Fibroblast of skin of right quadriceps (primary cell): ENCODE measurements at places on chromosomes 3 and 15.

GRCh38 chr3:32420126-32421038, 28.7 kb downstream of the CMTM7 start:
- DNase-seq, result no peak

DNA sequence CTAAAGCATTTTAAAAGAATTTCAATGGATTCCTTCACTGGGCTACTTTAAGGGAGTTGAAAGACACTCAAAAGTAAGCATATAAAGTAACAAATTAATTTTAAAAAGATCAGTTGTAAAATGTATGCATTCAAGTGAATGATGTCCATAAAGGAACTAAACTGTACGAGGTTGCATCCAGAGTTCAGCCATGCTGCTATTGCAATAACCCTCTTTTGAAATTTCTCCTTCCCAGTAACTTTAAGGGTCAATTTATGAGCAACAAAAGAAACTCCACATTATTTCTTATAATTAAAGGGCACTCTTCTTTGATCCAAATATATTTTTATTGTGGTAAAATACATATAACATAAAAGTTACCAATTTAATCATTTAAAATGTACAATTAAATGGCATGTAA, 22.9 kb downstream of the BTLA start:
- DNase-seq, result no peak

DNA sequence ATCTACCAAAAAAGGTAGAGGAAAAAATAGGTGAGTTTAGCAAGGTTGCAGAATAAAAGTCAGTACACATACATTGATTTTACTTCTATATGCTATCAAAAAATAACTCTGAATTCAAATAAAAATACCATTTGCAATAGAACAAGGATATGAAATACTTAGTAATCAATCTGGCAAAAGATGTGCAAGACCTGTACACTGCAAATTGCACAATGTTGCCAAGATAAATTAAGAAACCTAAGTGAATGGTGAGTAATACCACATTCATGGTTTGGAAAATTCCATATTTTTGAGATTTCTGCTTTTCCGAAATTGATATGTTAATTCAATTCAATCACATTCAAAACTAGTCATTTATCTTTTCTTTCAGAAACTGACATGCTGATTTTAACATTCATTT, 464.8 kb downstream of the EPHA3 start:
- DNase-seq, result no peak

GRCh38 chr3:150703299-150703755, 393 bp downstream of the ERICH6 start:
- DNase-seq, result no peak

- DNase-seq, result no peak
Measured at GRCh38 chr15:56473017-56473416, 8.1 kb upstream of the MNS1 start.

DNA sequence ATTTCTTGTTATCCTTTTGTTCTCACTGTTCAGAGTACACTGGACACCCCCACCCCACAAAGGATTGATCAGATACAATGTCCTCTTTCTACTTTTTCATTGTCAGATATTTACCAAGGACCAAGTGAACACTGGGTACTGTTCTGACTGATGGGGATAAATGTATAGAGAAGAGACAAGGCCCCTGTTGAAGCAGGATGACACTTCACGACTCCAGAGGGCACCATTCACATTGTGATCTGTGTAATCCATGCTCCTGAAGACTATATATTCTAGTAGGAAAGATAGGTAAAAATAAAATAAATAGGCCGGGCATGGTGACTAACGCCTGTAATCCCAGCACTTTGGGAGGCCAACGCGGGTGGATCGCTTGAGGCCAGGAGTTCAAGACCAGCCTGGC, 7.2 kb upstream of the CRYGS start:
- DNase-seq, result no peak

DNA sequence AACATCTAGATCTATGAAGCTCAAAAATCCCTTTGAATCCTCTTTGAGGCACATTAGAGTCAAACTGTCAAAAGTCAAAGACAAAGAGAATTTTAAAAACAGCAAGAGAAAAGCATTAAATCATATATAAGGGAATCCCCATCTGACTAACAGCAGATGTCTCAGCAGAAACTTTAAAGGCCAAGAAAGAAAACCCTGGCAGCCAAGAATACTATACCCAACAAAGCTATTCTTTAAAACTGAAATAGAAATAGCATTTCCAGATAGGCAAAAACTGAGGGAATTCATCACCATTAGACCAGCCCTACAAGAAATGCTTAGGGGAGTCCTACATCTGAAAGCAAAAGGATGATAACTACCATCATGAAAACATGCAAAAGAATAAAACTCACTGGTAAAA, 211.2 kb upstream of the PDZRN3 start:
- DNase-seq, result no peak

GRCh38 chr15:87224404-87224803, 1032.1 kb downstream of the NTRK3 start:
- DNase-seq, result peak; percentile 74

DNA sequence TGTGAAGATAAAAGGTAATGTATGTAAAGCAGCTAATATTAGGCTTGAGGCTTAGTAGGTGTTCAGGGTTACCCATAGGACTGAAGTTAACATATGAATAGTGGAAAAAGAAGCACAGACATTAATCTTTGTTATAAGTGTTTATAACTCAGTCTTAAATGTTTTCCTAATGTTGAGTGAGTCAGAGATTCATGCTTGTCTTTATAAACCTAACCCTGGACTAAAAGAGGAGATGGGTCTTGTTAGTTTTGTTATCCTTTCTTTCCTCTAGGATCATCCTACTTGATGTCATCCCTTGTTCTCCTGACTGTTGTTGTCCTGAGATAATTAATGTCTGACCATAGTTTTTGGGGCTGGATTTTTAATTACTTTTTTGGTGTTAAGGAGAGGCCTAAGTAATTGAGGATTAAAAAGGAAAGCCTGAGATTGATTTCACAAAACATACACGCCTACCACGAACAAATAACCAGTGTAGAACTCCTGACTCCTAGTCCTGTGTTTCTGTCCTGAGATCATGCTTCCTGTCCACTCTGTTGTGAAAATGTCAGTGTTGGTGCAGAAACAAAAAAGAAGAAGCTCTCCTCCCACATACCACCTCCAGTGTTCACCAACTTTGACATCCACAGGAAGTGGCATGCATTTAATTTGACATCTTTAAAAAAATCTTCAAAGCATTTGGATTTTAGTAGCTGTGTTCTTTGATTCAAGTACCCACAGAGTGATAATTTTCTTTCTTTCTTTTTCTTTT, 8.4 kb downstream of the MITF start:
- DNase-seq, result no peak

DNA sequence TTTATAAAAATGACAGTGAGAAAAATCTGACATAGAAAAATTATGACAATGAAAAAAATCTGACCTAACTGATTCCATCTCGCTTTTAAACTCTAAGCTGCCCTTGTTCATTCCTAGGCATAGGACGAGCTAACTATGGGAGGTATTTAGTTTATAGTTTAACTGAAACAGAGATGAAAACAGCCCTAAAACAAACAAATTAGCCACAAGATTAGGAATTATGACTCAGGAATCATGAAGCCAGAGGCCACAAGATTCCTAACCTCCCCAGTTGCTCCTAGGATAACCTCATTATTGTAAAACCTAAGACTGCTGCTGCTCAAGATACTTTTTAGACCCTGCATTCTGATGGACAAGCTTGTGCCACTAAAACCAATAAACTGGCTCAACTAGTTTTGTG, 122.7 kb upstream of the MNS1 start:
- no peak for DNase-seq
